ENCODE measurements at places on chromosomes 3 and 15.
A peak's percentile ranks its signal among the peaks of the same experiment; 100 is the strongest.

- no peak for DNase-seq
These were observed 12.5 kb downstream of the LSAMP start for GRCh38 chr3:116432795-116433194.

DNA sequence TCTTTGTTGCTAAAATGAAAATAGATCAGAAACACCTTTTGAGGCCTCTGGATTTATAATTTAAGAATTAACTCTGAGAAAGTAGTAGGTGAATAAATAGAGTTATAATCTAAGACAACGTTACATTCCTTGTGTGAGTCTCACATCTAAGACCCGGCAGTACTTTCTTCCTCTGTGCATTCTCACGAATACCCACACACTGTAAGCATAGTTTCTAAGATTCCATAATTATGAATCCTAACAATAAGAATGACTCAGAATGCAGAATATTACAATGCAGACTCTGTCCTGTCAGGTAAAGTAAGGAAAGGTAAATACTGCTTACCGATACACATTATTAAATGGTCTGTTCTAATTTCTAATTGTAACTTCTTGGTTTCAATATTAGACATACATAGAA lies 257.7 kb upstream of the CNTN6 start:
- no peak for DNase-seq

DNA sequence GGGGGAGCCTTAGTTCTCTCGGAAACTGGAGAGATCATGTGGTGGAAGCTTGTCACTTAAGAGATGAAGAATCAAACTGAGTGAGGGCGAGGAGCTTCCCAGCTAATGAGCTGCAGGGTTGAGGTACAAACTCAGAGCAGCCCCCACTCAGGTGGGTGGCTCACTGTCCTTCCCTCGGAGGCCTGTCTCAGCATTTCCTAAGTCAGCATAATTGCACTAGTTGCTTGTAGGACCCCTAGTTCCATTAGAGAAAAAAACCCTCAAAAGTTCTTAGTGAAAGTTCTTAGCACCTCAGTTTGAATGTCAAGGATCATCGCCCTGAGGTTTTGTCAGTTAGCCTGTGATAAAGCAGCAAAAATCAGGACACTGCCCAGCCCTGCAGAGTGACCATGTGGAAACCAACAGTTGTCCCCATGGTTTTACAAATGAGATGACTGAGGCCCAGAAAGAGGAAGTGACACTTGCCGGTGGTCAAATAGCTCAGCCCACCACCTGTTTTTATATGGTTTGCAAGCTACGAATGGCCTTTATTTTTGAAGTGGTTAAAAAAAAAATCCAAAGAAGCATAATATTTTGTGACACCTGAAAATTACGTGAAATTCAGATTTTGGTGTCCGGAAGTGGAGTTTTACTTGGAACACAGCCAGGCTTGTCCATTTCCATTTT lies 11.9 kb downstream of the SMAD6 start:
- DNase-seq = no peak

- DNase-seq = peak; percentile 76
These were observed 276.6 kb upstream of the CFAP20DC start for GRCh38 chr3:59326246-59327024.

DNA sequence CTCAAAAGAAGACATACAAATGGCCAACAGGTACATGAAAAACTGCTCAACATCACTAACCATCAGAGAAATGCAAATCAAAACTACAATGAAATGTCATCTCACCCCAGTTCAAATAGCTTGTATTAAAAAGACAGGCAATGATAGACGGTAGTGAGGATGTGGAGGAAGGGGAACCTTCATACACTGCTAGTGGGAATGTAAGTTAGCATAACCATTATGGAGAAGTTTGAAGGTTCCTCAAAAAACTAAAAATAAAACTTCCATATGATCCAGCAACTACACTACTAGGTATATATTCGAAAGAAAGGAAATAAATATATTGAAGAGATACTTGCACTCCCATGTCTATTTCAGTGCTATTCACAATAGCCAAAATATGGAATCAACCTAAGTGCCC lies 62.8 kb upstream of the PPARG start:
- DNase-seq = no peak

DNA sequence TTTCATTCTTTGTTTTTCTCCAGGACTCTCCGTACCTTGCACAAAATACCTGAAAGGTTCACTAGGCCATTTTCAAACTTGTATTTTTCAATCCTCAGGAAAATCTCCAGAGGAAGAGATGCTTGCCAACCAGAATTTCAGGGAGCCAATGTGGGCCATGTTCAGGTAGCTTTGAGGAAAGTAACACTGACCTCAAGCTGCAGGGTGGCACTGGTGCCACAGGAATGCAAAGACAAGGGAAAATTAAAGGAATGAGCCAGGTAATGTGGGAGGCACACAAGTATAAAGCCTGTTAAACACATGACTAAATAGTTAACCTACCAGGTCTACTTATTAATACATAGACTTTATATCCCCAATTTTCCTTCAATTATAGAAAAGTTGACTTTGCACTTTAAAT lies 51.9 kb upstream of the GAP43 start:
- no peak for DNase-seq

GRCh38 chr3:118859950-118860349 lies 174.7 kb downstream of the IGSF11 start:
- DNase-seq = no peak

- peak; percentile 54 for DNase-seq
These were observed 27.8 kb downstream of the ACSBG1 start for GRCh38 chr15:78206326-78207109.

DNA sequence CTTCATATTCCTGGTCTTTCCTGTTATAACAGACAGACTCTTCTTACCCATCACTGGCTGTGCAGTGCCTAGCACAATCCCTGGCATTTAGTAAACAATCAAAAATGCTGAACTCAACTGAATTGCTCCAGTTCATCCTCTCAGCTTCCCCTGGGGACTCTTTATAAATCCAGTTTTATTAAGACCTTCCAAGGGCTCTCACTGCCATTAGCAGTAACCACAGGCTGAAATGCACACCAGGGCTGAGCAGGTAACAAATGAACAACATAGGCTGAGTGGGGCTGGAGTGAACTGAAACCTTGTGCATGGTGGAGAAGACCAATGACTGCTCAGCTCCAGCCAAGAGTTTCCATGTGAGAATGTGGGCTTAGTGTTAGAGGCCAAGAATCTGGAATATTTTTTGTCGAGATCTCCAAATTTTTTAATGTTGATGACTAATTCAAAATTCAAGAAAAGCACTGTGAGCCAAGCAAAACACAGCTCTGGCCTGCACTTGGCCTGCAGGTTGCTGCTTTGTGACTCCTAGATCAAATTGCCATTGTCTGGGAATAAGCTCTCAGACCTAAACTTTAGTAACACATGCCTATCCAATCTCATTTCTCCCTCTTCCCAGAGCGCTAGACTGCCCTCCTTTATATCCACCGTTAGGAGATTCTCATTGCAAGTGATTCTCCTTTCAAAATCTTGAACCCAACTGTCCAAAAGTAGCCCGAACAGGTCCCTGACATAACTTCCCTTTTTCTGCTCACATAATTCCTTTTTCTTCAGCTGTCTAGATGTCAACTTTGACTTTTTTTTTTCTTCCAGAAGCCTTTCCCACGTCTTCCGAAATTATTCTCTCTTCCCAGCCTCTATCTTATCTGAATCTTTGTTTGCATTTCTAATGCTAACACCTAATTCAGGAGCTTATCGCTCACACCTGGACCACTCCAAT lies 7.4 kb downstream of the SQOR start:
- DNase-seq = no peak

- no peak for DNase-seq
These were observed 340.2 kb upstream of the IGF1R start for GRCh38 chr15:98308117-98308516.

- peak; percentile 40 for DNase-seq
These were observed 72.8 kb downstream of the CPN2 start for GRCh38 chr3:194278186-194278845.

- no peak for DNase-seq
These were observed 14.2 kb downstream of the RAB6B start for GRCh38 chr3:133881492-133881891.

- DNase-seq = no peak
These were observed 36.7 kb downstream of the SMAD3 start for GRCh38 chr15:67101911-67102598.

DNA sequence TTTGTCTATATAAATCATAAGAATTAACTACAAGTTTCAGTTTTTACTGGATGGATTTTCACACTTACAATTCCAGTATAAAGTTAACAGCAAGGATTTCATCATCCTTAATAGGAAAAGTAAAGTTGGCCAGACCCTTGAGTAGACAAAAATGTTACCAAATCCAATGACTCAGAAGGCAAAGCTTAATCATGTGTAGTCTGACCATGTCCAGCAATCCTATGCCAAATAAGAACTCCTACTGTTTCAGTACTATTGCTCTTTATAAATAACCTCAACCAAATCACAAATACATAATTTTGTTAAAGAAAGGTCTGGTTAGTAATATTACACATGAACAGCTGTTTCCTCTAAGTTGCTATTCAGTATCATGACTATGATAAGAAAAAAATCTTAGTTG lies 35.0 kb downstream of the PLOD2 start:
- DNase-seq = no peak

DNA sequence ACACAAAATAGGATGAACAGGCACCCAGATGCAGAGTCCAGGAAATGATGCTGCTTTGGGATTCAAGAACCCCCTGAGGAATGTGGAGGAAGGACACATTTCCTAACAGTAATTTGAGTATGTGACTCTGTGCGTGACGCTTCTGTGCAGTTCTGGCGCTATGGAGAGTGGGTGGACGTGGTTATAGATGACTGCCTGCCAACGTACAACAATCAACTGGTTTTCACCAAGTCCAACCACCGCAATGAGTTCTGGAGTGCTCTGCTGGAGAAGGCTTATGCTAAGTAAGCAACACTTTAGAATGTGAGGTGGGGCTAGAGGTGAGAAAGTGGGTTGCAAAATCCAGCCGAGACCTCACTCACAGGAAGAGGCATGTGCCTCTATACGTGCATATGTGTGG lies 28.3 kb downstream of the CAPN3 start:
- DNase-seq = no peak

GRCh38 chr3:160879859-160880258 lies 123.8 kb downstream of the PPM1L start:
- DNase-seq = no peak

DNA sequence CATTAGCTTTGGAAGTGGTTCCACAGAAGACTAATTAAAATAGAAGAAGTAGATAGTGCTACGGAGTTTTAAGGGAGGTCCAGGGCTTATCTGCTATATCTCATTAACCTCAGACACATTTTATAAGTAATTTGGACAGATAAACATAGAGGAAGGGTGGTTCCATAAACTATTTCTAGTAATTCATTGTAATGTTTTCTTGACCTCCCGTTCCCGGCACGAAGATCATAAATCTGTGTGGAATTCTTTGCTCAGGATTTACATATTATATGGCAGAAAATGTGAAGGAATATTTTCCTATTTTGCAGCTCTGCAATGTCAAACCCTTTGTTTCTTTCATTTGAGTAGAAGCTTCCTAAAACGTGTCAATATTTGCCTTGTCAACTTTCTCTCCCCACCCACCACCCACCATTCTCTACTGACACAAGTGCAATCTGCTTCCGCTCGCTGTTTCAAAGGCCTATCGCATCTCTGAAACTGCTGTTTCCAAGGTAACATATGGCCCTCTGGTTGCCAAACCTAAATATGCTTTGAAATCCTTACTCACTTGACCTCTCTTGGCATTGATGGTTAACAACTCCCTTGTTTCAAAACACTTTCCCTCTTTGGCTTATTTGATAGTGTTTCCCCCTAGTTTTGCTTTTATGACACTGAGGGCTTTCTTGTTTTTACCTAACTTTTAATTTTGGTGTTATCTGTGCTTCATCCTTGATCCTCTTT lies 21.4 kb upstream of the PLSCR5 start:
- no peak for DNase-seq

- DNase-seq = no peak
These were observed 85.9 kb downstream of the AGBL1 start for GRCh38 chr15:86165265-86166211.

DNA sequence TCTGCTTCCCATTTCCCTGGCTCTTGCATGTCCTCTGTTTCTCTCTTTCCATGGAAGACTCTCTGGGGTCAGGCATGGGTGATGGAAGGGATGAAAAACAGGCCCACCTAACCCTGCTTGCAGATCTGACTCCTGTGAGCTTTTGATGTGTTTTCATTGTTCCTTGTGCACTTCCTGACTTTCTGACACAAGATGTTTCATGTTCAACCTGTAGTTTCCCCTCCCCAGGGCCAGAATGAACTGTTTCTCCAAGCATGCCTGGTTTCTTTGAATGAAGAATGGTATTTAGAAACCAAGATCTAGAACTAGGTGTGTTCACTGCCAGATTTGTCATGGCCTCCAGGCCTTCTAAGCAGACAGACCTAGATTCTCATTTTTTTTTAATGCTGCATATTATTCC lies 36.1 kb upstream of the CRTC3 start:
- no peak for DNase-seq

GRCh38 chr3:195764961-195765706 lies 44.4 kb downstream of the MUC20 start:
- DNase-seq = no peak

DNA sequence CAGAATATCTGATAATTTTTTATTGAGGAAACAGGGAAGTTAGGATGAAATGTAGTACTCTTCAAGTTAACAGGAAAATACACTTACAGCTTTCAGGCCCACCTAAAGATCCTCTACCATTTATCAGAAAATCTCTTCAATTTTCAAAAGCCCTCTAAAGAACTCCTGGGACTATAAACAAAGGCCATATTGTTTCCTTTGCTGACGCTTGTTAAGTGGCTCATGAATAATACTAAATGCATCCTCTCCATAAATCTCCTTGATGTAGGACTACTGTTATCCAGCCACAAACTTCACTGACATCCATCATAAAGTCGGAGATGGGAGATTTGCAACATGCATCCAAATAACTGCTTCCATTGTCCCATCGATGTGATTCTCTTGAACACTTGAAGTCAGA lies 326.5 kb downstream of the ZIC1 start:
- no peak for DNase-seq

DNA sequence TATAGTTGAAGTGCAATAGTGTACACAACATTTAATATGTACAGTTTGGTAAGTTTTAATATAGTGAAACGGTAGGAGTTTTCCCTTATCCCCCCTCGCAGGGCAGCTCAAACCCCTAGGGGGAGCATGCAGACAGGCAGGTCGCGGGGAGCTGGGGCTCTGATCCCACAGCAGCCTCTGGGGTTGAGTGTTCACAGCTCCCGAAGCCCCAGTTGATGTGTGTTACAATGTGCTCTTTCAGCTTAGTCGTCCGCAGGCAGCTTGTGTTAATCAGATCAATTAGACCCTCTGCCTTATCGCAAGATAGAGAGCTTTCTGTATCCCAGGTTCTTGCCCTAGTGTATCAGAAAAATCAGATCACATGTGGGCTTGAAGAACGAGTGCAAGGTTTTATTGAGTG lies 143.1 kb upstream of the CHRNA7 start:
- peak; percentile 79 for DNase-seq

DNA sequence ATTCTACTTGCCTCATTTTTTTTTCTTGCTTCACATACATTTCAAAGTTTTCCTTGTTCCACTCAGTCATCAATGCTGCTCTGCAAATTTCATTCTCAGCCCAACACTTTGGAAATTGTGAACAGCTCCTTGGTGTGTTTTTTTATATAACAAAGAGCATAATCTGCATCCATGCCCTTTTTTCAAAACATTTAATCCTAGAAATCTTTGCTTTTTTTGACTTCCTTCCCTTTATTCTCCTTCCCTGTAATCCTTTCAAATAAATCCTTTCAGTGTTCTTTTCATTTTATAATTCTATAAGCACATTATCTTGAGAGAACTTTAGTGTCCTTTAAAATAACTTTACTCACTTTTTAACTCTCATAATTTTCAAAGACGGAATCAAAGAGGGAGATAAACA lies 1150.8 kb downstream of the SI start:
- DNase-seq = no peak

All from endodermal cell (in vitro differentiated cells).